Brain (organoid and tissue), 16 donors: ENCODE measurements at places on chromosomes 1 and 21.
A peak's percentile ranks its signal among the peaks of the same experiment; 100 is the strongest.

DNA sequence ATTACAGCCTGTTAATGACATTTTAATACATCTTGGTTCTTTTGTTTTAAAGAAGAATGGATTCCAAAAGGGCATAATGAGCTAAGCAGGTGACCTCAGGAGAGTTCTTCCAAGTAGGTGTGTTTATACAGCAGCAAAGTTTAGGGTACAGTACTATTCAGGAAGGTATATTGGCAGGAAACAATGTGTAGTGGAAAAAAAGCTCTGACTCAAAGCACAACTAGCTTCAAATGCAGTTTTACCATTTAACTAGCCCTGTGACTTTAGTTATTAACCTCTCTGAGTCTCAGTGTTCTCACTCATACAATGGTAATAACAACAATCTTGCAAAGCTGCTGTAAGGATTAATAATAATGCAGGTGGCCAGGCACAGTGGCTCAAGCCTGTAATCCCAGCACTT, 29.9 kb downstream of the FAF1 start:
- DNase-seq = no peak

- no peak for DNase-seq
Measured at GRCh38 chr1:39144924-39145323, 59.6 kb upstream of the MACF1 start.

DNA sequence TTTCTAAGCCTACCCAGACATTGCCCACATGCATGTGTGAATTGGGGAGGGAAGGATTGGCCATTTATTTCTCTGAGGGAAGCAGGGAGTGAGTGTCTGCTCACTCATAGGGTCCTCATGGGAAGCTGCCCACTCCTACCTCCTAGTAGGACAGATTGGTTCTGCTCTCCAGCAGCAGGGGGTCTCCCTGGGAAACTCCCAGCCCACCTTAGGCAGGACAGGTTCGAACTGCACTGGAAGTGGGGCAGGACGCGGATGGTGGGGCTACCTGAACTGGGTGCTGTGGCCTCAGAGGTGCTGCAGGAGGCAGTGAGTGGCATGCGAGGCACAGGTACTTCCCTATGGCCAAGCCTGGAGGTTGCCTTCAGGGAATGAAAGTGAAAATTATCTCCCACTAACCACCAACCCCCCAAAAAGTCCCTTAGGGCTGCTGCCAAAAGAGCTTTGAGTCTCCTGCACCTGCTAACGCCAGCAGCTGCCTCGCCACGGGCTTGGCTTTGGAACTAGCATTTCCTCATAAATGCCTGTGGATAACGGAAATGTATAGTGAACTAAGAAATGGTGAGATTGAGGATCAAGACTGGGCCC, 157.0 kb upstream of the COA6 start:
- DNase-seq = no peak

- DNase-seq = no peak
Measured at GRCh38 chr1:118890851-118891384, 97.2 kb downstream of the TBX15 start.

DNA sequence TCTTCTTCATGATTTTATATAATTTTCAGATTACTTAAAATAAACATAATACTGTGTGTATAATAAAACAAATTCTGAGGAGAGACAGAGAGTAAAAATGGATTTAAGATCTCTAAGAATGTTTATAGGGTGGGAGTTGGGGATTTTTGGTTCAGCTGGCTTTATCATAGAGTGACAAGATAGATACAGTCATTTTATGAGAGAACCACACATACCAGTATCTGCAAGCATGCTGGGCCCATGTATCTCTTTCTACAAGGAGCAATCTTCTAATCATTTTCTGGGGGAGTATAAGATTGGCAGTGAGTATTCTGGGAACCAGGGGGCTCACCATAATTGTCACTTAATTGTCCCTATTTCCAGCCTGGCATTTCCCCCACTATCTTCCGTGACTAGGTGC, 64.3 kb upstream of the DUSP10 start:
- DNase-seq = no peak

- no peak for DNase-seq
Measured at GRCh38 chr21:41751611-41752011, 15.2 kb downstream of the RIPK4 start.

DNA sequence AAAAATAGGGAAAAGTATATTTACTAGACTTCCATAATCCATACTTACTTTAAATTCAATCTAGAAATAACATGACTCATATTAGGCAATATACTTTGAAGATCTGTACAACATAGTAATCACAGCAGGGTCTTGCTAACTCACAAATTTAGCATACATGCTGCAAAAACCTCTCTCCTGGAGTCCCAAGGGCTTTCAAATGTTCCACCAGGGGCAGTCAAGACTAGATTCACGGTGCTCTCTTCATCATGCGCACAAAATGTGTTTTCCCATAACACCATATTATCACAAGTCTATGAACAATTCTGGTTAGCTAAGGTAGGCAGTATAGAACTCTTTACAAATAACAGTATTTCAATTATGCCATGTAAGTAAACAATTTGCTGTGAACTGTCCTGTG, 45.8 kb downstream of the SSX2IP start:
- DNase-seq = no peak

DNA sequence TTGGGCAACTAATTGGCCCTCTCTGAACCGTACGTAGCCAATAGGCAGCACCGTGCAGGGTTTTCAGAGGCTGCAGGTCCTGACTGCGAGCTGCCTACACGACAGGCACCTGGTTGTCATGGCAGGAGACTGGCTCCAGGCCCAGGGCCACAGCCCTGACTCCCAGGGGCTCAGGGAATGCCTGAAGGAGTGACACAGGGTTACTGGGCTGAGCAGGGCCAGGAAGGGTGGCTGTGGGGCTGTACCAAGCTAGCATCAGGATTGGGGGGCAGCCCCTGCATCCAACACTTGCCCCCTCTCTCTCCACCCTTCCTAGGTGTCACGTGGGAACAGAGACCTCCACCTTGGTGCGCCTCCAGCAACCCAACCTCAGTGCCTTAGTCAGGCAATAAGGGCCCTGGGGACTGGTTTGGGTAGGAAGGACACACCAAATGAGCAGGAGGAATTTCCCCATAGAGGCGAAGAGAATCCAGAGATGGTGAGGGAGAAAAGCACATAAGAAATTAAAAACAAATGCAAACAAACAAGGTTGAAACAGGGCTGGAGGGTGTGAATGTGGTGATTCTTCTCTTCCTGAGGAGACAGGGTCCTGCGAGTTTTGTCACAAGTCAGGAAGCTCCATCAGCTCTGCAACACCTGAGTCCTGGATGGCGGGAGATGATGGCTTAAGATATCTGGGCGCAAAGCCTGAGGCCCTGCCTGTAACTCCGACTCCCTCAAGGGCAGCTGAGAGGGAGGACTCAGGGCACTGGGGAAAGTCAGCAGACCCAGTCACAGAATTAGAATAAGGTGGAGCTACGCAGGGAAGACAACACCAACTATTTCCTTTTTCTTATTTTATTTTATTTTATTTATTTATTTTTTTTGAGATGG, 19.7 kb upstream of the RNU1-4 start:
- DNase-seq = no peak

- no peak for DNase-seq
Measured at GRCh38 chr1:212884592-212884991, 26.5 kb downstream of the FLVCR1 start.

- no peak for DNase-seq
Measured at GRCh38 chr1:228792601-228793000, 57.3 kb downstream of the RHOU start.

GRCh38 chr21:37319551-37319950, 47.0 kb upstream of the DYRK1A start:
- DNase-seq = no peak

GRCh38 chr1:195717651-195718050, 890.6 kb downstream of the KCNT2 start:
- peak; percentile 19 for DNase-seq

DNA sequence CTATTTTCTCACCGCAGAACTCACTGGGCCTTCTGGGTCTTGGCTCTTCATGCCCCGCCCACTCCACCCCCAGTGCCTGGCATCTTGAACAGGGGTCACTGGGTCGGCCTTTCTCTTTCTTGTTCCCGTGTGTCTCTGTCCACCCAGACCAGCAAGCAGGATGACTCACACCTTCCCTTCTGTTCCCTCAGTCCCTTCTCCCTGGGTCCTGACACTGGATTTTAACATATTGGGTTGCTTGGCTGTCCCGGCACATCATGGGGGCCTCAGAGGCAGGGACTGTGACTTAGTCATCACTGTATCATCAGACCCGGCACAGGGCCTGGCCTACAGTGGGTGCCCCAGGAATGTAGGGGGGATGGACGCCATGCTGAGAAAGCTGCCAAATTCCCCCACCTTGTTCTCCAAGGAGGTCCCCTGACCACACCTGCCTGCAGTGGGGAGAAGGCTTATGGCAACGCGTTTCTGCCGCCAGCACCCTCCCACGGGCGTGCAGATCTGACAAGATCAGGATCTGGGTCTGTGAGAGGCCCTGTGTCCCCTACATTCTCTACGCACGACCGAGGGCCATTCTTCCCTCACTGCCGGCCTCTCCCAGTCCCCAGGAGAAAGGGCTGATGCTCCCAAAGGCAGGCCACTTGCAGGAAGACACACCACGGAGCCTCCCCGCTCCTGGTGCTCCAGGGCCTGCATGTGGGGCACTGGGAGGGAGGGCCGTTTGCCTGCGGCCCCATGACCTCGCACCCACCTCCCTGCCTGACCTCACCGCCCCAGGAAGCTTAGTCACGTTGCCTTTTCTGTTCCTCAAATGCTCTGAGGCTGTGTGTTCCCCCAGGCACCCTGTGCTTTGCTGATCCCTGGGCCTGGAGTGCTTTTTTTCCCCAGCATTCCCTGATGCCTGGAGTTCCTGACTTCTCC, 157.2 kb upstream of the TMEM51 start:
- no peak for DNase-seq

DNA sequence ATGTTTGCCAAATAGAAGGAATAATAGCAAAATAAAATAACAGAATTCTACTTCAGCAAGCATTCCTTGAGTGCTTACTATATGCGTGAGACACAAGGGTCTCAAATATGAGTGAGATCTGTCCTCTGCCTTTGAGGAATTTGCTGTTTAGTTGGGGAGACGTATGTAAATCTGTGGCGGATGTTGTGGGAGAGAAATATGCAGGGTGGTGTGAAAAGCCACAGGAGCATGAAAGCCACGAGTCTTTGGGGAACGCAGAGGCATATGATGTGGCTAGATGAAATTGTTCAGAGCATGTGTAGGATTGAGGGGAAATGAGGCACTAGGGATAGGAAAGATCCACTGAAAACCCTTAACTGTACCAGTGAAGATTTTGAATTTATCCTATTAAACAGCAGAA, 244.4 kb downstream of the PBX1 start:
- DNase-seq = no peak

DNA sequence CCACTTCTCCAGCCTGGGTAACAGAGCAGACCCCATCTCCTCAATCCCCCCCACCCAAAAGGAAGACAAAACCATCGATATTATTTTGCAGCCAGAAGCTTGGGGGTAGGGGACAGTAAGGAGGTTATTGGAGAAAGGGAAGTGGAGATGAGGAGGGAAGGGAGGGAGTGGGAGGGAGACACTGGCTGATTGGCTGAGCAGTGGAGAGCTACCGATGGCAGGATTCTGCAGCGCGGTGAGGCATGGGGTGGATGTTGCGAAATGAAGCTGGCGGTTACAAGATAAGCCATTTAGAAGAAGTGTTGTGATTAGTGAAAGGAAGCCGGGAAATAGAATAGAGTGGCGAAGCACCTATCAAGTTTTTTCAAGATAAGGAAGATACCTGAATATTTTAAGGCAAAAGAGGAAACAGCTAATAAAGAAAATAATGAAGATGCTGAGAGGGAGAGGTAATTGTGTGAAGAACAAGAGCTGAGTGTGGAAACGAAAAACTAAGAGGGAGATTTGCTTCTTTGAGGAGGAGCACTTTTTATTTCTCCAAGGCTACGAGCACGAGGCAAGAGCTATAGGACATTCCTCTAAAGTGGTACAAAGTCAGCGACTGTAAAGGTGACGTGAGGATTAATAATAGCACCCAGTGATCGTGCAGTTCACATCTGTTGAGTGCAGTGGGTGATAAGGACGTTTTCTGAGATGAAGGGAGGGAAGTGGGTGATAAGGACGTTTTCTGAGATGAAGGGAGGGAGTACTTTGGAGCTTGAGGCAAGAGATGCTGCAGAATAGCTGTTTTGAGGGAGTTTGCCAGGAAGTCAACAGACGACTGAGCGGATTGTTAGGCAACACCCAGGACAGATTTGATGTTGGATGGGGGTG, 103.2 kb upstream of the KIF26B start:
- DNase-seq = peak; percentile 10

GRCh38 chr1:200969726-200970561, 53.6 kb downstream of the KIF21B start:
- DNase-seq = no peak

DNA sequence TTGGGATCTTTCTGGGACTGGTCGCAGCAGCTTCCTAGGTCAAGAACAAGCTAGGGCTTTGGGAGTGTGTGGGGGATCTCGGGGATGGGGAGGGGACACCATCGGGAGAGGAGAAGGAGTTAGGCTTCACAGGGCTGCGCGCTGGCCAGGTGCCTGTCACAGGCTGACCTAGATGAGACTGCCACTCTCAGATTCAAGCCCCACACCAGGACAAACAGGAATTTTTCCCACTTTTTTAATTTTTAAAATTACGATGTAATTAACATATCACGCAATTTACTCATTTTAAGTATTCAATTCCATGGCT, 180.6 kb downstream of the CAMTA1 start:
- no peak for DNase-seq

- no peak for DNase-seq
Measured at GRCh38 chr21:45109831-45110492, 35.6 kb downstream of the ADARB1 start.

GRCh38 chr1:201944639-201945038, 1.7 kb downstream of the LMOD1 start:
- DNase-seq = no peak

DNA sequence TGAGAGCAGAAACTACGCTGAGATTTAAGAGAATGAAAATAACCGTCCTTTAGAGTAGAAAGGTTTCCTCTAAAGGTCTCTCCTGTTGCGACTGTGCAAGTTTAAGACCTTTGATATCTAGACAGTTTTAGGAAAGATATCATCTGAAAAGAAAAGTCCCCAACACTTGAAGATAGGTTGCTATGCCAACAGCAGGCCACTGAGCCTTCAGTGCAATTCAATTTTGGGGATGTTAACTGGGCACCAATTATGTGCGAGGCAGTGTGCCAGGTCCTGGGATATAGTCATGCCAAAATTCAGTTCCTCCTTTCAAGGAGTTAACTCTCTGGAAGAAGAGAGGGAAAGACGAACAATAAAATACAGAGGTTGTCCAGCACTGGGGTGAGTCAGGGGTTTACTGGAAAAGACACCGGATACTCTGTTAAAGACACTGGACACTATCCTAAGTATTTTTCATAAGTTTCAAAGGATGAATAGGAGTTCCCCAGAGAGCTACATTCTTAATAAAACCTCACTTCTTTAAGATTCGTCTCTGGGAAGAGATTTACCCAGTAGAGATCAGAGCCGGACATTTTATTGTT, 25.5 kb upstream of the ZNF281 start:
- DNase-seq = peak; percentile 7

- DNase-seq = no peak
Measured at GRCh38 chr1:181386951-181387350, 96.4 kb upstream of the CACNA1E start.

DNA sequence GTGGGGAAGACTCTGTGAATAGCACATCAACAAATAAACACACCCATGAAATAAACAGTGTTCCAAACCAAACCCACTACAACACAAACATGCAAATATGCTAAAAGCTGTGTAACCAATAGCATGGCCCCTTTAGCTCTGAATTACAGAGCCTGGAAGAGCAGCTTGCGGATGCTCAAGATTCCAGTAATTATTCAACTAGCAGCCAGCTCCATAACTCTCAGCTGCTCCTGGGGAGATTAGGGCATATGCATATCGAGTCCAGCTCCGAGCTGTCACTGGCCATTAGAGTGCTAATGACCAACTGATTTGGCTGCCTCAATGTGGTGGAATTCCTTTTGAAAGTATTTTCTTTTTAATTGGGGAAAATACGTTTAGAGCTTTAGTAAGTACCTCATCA, 207.1 kb downstream of the HHAT start:
- peak; percentile 59 for DNase-seq
